ENCODE measurements at places on chromosomes 3 and 15.
A peak's percentile ranks its signal among the peaks of the same experiment; 100 is the strongest.

GRCh38 chr3:112001526-112001925 lies 2.8 kb downstream of the TAGLN3 start:
- peaks cover 2% of the 10 kb centered on the region for H3K36me3 ChIP-seq
- DNase-seq = no peak
- H3K27ac ChIP-seq = no peak overlapping the region
- H3K27me3 ChIP-seq = no peaks in the 10 kb centered on the region

- no peak overlapping the region for H3K4me3 ChIP-seq
- DNase-seq = no peak
- no peaks in the 10 kb centered on the region for H3K4me1 ChIP-seq
These were observed 271.6 kb downstream of the ERC2 start for GRCh38 chr3:56196700-56197099.

- no peak overlapping the region for H3K4me3 ChIP-seq
- no peak for DNase-seq
- no peaks in the 10 kb centered on the region for H3K27me3 ChIP-seq
- peaks cover 20% of the 10 kb centered on the region for H3K4me1 ChIP-seq
These were observed 90.8 kb downstream of the PGPEP1L start for GRCh38 chr15:98916826-98917225.

GRCh38 chr3:49339581-49339940 lies 292 bp downstream of the USP4 start:
- peak overlapping the region; percentile 97 for H3K27ac ChIP-seq
- no peaks in the 10 kb centered on the region for H3K27me3 ChIP-seq
- peaks cover 25% of the 10 kb centered on the region for H3K36me3 ChIP-seq
- peak; percentile 34 for DNase-seq

DNA sequence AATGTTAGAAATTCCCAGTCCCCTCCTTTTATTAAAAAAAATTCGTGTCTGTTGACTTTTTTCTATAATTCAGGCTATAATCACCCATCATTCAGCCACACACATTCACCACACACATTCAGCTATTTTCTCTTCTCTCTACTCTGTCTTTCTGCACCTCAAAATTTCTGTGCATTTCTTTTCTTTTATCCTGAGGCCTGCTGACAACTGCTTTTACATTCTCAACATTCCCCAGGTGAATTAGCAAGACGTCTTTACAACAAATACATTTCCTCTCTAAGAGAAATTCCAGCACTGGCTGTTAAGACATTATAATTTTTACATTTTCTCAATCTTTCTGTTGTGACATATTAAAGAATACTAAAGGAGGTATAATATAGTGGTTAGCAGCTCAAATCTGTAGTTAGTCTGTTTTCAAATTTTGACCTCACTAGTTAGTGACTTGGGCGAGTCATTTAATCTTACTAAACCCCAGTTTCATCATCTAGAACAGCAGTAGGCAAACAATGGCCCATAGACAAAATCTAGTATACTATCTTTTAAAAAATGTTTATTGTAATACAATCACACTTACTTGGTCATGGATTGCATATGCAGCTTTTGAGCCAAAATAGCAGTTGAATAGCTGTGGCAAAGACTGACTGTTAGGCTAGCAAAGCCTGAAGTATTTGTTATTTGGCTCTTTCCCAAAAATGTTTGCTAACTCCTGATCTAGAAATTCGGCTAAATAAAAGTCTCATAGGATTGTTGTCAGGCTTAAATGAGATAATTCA lies 350.7 kb downstream of the NSUN3 start:
- no peak for DNase-seq
- H3K27ac ChIP-seq = no peak overlapping the region
- no peaks in the 10 kb centered on the region for H3K4me1 ChIP-seq
- H3K36me3 ChIP-seq = no peaks in the 10 kb centered on the region
- no peak overlapping the region for H3K4me3 ChIP-seq

DNA sequence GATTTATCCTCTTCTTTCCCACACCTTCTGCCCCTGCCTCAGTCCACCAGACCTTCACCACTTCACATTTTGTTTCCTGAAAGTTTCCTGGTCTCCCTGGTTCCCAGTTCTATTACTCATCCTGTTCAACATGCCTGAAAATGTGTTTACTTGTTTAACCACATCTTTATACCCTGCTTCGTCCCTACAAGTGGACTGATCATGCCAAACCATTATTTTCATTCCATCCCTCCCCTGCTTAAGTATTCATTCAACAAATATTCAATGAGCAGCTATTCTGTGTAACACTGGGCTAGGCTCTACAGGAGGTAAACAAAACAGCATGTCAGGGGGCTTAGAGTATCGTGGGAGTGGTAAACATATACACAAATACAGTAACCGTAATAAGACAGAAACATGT lies 5.5 kb downstream of the MYO5A start:
- no peak overlapping the region for H3K4me3 ChIP-seq
- peaks cover 21% of the 10 kb centered on the region for H3K4me1 ChIP-seq
- no peak overlapping the region for H3K27ac ChIP-seq
- no peak for DNase-seq

DNA sequence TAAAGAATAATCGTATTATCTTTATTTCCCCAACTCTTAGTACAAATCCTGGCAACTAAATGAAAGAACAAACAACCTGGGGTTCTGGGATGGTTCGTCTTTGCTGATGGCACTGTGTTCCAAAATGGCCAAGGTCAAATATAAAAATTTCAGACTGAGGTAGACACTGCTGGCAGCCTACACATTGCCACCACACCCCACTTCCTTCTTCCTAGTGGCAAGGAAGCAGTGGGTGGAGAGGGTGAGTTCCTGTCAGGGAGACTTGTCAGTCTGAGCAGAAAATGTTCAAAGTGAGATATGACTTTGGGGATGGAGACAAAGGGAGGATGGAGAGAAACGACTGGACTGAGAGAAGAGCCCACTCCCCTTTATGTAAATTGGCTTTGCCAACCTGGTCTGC lies 69.6 kb downstream of the LMCD1 start:
- DNase-seq = no peak
- no peak overlapping the region for H3K4me3 ChIP-seq
- H3K27me3 ChIP-seq = no peaks in the 10 kb centered on the region
- no peaks in the 10 kb centered on the region for H3K36me3 ChIP-seq
- H3K4me1 ChIP-seq = peaks cover 12% of the 10 kb centered on the region

DNA sequence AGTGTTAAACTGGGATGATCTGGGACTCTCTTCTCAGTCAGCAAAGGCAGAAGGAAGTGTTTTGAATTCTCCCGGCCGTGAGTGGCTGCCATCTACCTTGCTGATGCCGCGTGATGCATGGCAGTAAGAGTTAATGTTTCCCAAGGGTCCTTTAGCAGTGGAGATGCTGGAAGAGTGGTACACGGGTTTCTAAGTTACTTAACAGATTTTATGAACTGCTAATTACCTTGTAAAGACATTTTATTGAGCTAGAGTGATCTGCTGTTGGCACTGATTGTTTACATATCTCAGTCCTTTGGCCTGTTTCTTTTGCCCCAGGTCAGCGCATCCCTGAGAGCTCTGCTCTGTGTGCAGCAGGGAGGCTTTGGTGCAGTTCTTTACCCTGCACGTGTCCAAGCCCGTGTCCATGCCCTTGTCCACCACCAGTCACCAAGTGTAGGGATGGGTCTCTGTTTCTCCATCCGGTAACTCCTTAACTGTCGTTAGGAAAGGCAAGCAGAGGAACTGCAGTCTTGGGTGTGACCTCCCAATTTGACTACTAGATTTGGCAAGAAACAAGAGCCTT lies 172.3 kb downstream of the SLCO3A1 start:
- no peak for DNase-seq
- H3K4me3 ChIP-seq = no peak overlapping the region
- H3K4me1 ChIP-seq = peaks cover 2% of the 10 kb centered on the region

DNA sequence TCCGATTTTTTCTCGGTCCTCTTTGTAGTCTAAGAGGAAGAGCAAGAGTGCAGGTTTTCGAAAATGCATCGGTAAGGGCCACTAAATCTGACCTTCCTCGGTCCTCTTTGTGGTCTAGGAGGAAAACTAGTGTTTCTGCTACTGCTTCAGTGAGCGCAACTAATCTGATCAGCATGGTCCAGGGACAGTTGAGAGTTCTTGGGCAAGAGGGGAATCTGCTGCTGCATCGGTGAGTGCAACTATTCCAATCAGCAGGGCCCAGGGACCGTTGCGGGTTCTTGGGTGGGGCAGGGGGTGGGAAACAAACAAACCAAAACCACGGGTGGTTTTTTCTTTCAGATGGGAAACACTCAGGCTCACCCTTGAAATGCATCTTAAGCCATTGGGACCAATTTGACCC lies 10.5 kb upstream of the OSBPL11 start:
- H3K27ac ChIP-seq = no peak overlapping the region
- no peaks in the 10 kb centered on the region for H3K4me1 ChIP-seq
- no peak overlapping the region for H3K4me3 ChIP-seq
- DNase-seq = no peak
- peaks cover 10% of the 10 kb centered on the region for H3K27me3 ChIP-seq

GRCh38 chr15:36893276-36893675 lies 207.1 kb downstream of the MEIS2 start:
- no peak for DNase-seq
- H3K36me3 ChIP-seq = no peaks in the 10 kb centered on the region
- peaks cover 41% of the 10 kb centered on the region for H3K27me3 ChIP-seq

GRCh38 chr3:72334681-72335457 lies 513.4 kb downstream of the SHQ1 start:
- no peaks in the 10 kb centered on the region for H3K4me1 ChIP-seq
- no peak for DNase-seq
- no peaks in the 10 kb centered on the region for H3K36me3 ChIP-seq
- H3K27ac ChIP-seq = no peak overlapping the region

DNA sequence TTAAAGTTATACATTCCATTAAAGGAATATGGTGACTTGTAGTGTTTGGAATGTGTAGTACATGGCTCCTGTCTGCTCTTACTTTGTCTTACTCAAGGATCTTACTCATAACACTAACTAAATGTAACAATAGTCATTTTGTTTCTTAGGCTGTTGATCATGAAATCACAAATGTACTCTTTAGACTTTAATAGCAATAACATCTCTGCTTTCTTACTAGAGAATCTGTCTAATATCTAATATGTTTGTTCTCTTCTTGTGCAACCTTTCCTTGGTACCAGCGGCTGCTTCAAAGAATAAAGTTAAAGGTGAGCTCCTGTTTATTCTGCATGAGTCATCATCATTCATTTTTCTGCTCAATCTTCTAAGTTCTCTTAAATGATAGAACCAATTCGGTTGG lies 767.5 kb downstream of the CADM2 start:
- no peaks in the 10 kb centered on the region for H3K36me3 ChIP-seq
- H3K4me1 ChIP-seq = no peaks in the 10 kb centered on the region
- no peak overlapping the region for H3K27ac ChIP-seq
- no peaks in the 10 kb centered on the region for H3K27me3 ChIP-seq
- no peak overlapping the region for H3K4me3 ChIP-seq

- H3K4me1 ChIP-seq = peaks cover 36% of the 10 kb centered on the region
- H3K36me3 ChIP-seq = peaks cover 4% of the 10 kb centered on the region
- DNase-seq = no peak
- no peak overlapping the region for H3K27ac ChIP-seq
- H3K27me3 ChIP-seq = no peaks in the 10 kb centered on the region
- no peak overlapping the region for H3K4me3 ChIP-seq
These were observed 18.7 kb downstream of the ATP13A3 start for GRCh38 chr3:194468086-194468485.

GRCh38 chr15:41493205-41493901 lies at the start of gene ITPKA:
Gene ITPKA, plus strand, starts transcription at chr15:41493874. Its CDS starts 54 bp downstream, at chr15:41493928.
- H3K36me3 ChIP-seq = peaks cover 1% of the 10 kb centered on the region
- H3K27ac ChIP-seq = peak within 1 kb of the TSS; percentile 67
- H3K4me3 ChIP-seq = peak within 1 kb of the TSS; percentile 71
- DNase-seq = peak; percentile 94
- H3K4me1 ChIP-seq = peaks cover 26% of the 10 kb centered on the region

DNA sequence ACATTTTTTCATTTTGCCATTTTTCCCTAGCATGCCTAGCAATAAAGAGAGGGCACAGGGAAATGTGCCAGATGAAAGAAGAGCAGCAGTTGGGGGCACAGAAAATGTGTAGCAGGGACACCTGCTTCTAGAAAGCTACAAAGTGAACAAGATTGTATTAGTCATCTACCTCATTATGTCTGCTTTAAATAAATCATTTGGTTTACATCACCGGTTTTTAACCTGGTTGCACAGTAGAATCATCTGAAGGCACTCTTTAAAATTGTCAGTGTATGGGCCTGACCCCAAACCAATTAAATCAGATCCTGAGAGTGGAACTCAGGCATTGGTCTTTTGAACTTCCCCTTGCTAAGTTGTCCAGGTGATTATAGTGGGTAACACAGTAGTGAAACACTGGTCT lies 73.8 kb downstream of the ZBBX start:
- H3K4me3 ChIP-seq = no peak overlapping the region
- DNase-seq = no peak
- H3K36me3 ChIP-seq = no peaks in the 10 kb centered on the region

GRCh38 chr3:120801484-120801883 lies 58.9 kb downstream of the GTF2E1 start:
- H3K4me1 ChIP-seq = no peaks in the 10 kb centered on the region
- no peak overlapping the region for H3K4me3 ChIP-seq
- no peak for DNase-seq
- no peaks in the 10 kb centered on the region for H3K36me3 ChIP-seq
- H3K27me3 ChIP-seq = peaks cover 5% of the 10 kb centered on the region

- H3K27me3 ChIP-seq = no peaks in the 10 kb centered on the region
- DNase-seq = no peak
- H3K27ac ChIP-seq = peak overlapping the region; percentile 77
These were observed 3.8 kb downstream of the USP3 start for GRCh38 chr15:63507878-63508818.

DNA sequence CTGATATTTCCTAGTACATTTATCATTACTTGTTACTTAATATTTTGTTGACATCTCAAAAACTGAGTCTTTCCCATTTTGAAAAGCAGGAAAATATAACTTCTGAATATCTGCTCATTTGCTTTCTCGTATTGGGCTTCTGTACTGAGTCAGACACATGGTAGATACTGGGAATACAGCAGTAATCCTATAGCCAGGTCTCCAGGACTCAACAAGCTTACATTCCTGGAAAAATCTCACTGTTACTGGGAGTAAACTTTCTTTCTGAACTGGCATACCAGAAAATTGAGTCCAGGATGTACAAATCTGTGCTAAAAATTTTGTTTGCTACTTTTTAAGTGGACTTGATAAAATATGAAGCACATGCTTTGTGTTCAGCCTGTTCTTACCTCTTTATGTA lies 240.4 kb downstream of the RBMS3 start:
- H3K36me3 ChIP-seq = no peaks in the 10 kb centered on the region
- H3K27ac ChIP-seq = no peak overlapping the region
- no peak for DNase-seq
